ENCODE measurements at places on chromosomes 1 and 21.
A peak's percentile ranks its signal among the peaks of the same experiment; 100 is the strongest.

DNA sequence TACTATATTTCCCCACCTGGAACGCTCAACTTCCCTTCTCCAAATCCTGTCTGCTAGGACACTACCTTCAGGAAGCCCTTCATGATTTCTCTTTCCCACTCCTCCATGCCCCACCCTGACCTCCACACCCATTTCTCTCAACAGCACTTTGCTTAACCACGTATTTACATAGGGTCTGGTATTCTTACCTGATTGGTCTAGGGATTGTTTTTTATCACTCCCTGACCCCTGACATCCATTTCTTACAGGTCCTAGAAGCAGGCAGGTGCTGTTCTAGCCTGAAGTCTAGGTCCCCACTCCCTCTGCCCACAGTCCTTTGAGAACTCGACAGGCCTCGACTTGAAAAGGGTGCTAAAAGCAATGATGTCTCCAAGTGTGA is 47.5 kb downstream of the DMAP1 start:
- no peak for DNase-seq

DNA sequence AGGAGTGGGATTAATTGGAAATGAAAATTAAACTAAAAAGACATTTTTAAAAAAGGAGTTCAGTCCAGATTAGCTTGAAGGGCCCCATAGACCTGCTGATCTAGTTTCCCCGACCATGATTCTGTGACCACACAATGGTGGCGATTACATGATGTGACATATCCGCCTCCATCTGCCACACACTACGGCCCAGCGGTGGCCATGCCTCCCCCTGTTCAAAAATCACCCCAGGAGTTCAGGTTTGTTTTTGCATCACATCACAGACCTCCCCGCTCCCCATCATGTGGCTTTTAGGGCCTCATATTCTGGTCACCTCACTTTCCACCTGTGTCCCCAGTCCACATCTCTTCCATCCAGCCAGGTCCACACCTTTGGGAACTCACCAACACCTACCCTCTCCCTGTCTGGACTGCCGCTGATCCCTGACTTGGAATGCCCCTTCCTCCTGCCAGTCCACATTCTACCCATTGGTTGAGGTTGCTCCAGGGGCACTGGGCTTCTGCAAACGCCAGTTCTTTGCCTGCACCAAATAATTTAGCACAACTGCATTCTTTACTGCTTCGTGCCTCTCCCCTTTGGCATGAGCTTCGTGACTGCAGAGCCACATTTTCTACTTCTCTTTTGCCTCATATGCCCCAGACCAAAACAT is 38.9 kb downstream of the CD247 start:
- DNase-seq, result no peak

DNA sequence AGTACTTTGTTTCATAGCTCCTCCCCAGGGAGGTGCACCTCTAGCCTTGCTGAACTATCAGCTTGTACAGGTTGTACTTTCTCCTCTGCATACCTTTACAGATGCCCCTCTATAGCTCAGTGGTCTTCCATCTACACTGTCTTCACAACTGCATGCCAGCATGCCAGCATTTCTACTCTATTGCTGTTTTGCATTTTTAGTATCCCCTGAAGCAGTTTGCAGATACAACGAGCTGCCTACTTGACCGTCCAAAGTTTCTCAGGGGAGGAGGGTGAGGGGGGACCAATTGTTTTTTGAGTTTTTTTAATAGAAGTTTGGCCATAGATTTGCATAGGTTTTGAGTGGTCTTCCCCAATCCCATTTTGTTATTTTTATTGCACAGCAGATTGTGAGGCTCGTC is 27.6 kb upstream of the CTH start:
- DNase-seq, result no peak

DNA sequence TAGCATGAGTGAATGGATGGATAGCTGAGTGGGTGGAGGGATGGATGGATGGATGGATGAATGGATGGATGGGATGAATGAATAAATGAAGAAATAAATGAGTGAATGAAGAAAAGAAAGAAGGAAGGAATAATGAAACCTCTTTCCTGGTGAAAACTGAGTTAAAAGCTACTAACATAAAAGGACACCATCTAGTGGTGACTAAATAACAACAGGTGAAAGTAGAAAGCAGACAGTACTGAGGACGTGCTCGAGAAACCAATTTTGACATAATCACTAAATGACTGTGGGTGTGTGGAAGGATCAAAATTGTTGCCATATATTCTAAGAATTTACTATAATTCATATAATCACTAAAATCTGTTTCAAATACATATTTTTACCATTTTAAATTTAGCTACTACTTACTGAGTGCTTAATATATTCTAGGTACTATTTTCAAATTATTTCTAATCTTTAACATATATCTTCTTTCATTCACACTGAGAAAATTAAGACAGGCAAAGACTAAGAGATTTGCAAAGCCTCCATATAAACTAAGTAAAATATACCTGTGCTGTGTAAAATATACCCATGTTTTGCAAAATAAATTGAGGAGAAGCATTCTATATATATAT is 522.9 kb downstream of the LRRIQ3 start:
- peak; percentile 49 for DNase-seq

DNA sequence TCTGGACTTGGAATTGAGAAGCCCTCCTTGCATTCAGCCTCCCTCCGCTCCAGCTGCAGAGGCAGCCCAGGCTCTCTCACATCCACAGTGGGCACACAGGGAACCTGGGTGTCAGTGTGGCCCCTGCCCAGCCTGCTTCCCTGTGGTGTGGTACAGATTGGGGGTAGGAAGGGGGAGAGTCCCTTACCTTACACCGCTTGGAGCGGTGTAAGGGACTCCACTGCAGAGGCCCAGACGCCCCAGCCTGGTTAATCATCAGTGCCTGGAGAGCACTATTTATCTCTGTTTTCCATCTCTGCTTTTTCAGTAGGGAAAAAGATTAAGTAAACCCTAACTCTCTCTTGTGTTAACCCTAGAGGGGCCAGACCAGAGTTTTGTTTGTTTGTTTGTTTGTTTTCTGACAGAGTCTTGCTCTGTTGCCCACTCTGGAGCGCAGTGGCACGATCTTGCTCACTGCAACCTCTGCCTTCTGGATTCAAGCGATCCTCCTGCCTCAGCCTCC is 803 bp upstream of the RHBG start:
- DNase-seq, result no peak

- DNase-seq, result no peak
Measured at GRCh38 chr1:14677292-14677971, 78.9 kb downstream of the KAZN start.

DNA sequence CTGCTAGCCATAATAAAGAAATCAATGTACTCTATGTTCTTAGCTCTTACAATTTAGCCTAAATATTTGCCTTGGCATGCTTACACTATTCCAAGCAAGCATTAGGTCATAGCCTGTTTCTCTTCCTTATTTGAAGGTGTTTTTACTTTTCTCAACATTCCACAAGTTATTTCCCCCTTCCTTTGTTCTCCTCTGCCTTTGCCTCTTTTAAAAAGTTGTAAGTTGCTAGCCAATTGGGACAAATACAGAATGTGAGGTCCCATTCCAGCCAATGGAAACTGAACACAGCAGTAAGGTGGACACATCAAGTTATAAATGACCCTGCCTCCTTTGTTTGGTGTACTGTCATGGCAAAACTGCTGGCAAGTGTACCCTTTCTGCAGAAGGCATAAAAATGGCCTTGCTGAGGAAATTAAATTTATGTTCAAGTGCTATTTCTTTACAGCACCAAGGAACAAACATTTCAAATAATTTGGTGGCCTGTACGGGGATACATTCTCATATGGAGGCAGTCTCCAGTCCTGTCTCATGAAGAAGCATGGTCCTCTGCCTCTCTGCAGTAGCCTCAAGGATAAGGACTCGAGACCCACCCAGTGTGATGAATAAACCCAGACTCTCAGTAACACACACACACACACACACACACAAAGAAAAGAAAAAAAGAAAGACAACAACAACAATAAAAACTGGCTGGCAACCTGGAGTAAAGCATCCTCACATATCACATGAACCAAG is 28.8 kb upstream of the FMO1 start:
- DNase-seq, result no peak

GRCh38 chr21:29914326-29914725 is 25.5 kb downstream of the GRIK1 start:
- DNase-seq, result no peak

GRCh38 chr1:12593621-12594066 is 24.4 kb downstream of the DHRS3 start:
- no peak for DNase-seq

DNA sequence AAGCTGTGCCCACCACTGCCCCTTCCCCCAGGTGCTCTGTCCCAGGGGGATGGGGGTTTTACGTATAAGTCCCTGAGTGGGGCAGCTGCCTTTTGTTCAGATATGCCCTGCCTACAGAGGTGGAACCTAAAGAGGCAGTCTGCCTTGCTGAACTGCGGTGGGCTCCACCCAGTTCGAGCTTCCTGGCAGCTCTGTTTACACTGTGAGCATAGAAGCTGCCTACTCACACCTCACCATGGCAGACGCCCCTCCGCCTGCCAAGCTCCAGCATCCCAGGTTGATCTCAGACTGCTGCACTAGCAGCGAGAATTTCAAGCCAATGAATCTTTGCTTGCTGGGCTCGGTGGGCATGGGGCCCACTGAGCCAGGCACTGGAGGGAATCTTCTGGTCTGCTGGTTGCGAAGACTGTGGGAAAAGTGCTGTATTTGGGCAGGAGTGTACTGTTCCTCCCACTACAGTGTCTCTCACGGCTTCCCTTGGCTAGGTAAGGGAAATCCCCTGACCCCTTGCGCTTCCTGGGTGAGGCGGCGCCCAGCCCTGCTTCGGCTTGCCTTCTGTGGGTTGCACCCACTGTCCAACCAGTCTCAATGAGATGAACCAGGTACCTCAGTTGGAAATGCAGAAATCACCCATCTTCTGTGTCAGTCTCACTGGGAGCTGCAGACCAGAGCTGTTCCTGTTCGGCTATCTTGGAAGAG is 17.6 kb upstream of the RWDD3 start:
- DNase-seq, result no peak

GRCh38 chr1:20793236-20793635 is 6.1 kb upstream of the HP1BP3 start:
- DNase-seq, result no peak

GRCh38 chr1:158952416-158952815 is 21.1 kb downstream of the PYHIN1 start:
- DNase-seq, result no peak

- peak; percentile 81 for DNase-seq
Measured at GRCh38 chr1:207004931-207005830, 27.4 kb downstream of the C1orf116 start.

GRCh38 chr1:177302357-177303044 is 131.7 kb downstream of the BRINP2 start:
- DNase-seq, result no peak
